Left ventricle myocardium superior (tissue), 1 donor: ENCODE measurements at places on chromosomes 3 and 15. TPM values are rescaled to one million over a fixed set of nuclear protein-coding genes. Genes with fewer than 3 reads are reported as not detected.

- no peak for DNase-seq
Measured at GRCh38 chr3:86914670-86915069, 76.3 kb downstream of the VGLL3 start.

DNA sequence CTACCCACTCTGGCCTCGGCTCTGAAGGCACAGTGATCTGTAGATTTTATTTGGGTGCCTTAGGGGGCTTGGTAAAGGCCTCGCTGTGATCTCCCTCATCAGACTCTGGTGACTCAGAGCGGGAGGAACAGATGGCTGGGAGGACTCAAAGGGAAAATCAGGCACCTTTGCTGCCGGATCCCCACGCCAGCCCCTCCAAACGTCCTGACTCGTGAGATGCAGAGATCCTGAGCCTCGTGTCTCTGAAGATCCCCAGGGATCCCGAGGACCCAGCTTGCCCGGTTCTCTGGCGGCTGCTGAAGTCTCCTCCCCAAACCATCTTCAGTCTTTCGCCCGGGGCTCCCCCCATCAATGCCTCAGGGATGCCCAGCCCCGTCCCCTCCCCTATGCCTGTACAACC is 32.8 kb downstream of the MUC20 start:
- DNase-seq: no peak

- no peak for DNase-seq
Measured at GRCh38 chr3:99410789-99411311, 227.5 kb upstream of the COL8A1 start.

DNA sequence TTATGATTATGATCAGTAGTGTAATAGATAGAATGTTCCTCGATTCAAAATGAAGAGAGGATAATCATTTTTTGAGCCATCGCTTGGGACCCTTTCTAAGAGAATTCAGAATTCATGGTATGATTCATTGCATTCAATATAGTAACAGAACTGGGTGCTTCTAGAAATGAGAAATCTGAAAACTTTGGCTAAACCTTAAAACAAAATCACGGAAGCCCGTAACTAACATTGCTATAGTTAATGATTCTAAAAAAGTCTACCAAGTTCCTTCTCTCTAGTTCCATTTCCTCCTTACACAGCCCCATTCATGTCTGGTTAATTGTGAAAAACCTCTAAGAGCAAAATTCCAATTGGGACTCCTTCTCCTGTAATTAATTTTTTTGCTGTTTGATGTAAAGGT is 217.1 kb downstream of the GBE1 start:
- no peak for DNase-seq

GRCh38 chr3:154464440-154465190 is 34.6 kb upstream of the GPR149 start:
- no peak for DNase-seq

DNA sequence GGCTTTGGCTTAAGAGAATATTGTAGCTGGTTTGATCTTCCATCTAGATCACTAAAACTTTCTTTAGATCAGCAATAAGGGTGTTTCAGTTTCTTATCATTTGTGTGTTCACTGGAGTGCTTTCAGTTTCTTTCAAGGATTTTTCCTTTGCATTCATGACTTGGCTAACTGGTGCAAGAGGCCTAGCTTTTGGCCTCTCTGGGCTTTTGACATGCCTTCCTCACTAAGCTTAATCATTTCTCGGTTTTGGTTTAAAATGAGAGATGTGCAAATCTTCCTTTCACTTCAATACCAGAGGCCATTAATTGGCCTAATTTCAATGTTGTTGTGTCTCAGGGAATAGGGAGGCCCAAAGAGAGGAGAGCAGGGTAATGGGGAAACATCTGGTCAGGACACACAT is 30.3 kb upstream of the CCNB2 start:
- no peak for DNase-seq

GRCh38 chr3:46349484-46350261 is 4.2 kb upstream of the CCR2 start:
- DNase-seq: no peak

GRCh38 chr3:52451237-52452083 is 2.4 kb downstream of the TNNC1 start:
- DNase-seq: peak; percentile 34

DNA sequence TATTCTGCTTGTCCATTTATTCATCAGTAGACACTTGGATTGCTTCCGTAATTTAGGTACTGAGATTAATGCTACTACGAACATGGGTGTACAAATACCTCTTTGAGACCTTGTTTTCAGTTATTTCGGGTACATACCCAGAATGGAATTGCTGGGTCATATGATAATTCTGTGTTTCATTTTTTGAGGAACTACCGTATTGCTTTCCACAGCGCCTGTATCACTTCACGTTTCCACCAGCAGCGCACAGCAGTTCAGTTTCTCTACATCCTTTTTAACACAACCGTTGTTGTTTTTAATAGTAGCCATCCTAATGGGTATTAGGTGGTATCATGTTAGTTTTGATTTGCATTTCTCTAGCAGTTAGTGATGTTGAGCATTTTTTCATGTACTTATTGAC is 9.5 kb downstream of the PAK2 start:
- no peak for DNase-seq

GRCh38 chr3:4826237-4827100 is 152.8 kb upstream of the BHLHE40 start:
- DNase-seq: peak; percentile 88

GRCh38 chr3:178003756-178004155 is 532.5 kb upstream of the KCNMB2 start:
- no peak for DNase-seq

Gene AGTR1
- total RNA-seq: 2.2 TPM

Gene DYNLT2B
- 1.9 TPM for total RNA-seq

Gene HIGD2B
- total RNA-seq: not detected

Gene SLC24A5
- not detected for total RNA-seq

Gene OR5K2
- total RNA-seq: not detected

Gene DOCK3
- total RNA-seq: 3.8 TPM
